HFFc6 (cell line): ENCODE measurements at places on chromosomes 11 and 22.

DNA sequence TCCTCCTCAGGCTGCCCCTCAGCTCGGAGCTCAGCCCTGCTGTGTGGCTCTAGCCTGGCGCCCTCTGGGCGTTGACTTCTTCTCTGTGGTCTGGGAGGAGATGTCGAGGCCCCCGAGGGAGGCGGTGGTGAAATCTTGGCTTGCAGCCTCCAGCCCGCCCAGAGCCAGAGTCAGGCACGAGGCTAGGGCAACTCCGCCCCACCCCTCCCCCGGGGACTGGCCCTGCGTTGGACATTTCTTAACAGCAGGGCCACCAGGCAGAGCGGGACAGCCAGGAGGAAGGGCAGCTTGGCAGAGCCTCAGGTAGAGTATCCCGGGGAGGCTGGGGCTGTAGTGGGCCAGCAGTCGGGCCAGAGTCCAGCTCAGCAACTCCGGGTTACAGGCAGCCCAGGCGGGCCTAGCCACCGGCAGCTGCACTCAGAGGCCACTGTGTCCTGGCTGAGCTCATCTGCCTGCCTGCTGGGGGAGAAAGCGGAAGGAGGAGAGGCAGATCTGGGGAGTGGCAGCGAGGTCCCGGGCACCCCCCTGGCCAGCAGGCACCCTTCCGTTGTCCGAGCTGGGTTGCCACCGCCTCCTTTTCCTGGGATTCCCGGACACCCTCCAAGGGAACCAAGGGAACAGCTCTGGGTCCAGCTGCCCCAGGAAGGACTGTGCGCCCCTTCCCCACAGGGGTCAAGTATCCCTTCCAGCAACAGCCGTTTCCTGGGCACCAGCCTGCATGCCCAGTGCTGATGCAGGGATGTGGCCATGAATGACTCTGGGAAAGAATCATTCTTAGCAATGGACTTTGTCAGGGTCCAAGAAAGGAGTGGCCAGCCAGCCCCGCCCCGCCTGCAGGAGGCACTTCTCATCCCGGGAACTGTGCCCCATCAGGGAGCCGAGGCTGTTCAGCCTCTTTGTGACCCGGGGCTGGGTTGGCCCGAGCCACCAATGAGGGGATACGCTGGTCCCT is at the start of gene ALDH3B1:
Gene ALDH3B1, plus strand, starts transcription at position 238 of the 952 bp plus-strand sequence. CDS start 4,971 bp downstream, outside the sequence.
- peak; percentile 85 for DNase-seq

DNA sequence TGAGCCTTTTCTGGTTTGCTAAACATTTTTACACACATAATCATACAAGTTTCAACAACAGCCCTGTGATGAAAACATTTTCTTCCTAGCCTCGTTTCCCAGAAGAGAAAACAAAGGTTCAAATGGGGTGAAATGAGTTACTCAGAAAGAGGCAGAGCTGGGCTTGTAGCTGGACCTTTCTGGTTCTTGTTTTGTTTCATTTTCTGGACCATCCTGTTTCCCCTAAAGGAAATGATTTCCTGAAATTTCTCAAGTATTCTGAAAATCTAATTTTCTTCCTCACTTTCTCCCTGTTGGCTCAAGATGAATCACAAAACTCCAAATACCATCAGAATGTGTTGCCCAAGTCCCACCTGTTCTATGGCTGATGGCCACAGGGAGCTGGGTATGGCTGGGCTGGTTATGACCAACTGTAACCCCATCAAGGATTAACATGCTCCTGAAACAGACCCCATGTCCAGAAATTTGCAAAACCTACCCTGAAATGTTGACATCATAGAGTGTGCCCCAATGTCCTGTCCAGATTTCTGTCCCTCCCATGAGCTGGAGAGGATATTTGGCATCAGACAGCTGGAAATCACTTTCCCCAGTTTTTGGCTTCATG is 6.7 kb upstream of the APOL4 start:
- DNase-seq: no peak

- no peak for DNase-seq
These were observed 11.8 kb upstream of the PLAAT2 start for GRCh38 chr11:63574856-63575602.

GRCh38 chr11:73223998-73224730 is 6.1 kb downstream of the P2RY2 start:
- DNase-seq: no peak

- DNase-seq: no peak
These were observed 68.1 kb downstream of the LIF start for GRCh38 chr22:30178181-30179126.

DNA sequence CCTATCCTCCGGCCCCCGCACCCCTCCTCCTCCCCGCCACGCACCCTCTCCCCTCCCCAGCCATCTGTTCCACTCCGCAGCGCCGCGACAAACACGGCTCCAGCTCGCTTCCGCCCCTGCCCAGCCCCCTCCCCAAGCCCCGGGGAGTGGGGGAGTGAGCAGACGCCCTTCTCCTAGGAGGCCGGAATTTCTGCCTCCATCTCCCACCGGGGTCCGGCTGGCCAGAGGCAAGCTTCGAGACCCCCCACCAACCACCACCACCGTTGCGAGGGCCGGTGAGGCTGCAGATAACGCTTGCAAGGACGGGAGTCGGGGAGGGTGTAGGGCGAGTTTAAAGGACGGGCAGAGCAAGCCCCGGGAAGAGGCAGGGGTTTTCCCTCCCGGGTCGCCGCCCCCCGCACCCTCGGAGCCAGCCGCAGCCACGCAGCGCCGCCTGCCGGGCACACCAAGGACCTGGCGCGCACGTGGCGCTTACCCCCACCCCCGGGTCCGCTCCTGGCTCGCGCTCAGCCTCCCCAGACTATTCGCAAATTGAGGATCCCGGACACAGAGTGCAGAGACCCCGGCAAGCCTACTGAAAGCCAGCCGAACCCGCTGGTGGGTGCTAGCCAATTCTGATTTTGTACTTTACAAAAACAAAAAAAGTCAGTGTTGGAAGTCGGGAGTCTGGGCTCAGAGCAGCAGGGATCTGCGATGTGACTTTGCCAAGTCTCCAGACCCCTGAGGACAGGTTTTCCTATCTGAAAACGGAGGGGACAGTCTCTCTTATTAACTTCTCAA is 22.6 kb downstream of the RTN4RL2 start:
- no peak for DNase-seq

DNA sequence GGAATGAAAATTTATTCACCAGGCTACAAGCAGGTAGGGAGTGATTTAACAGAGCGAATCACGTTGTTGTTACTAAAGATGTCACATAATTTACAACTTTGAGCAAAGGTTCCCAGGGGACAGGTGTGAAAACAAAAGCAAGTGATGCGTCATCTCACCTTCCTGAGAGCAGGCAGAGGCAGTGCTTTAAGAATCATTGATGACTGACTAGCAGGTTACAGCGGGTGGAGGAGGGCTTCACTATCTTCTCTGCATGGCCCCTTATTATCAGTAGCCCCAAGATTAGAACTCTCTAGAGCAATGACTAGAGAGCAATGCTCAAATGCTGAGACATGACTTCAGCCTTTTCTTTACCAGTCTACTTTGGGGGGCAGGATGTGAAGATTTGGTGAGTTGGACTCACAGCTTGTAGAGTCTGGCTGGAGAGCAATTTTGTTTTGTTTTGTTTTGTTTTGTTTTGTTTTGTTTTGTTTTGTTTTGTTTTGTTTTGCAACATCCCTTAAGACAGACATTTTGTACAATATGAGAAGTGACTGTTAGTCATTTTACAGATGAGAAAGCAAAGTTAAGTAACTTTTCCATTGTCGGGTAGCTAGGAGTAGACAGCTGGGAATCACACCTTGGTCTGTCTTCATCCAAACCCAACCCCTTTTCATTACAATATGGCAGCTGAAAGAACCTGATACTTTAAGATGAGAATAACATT is 84.8 kb downstream of the SLC1A2 start:
- no peak for DNase-seq

DNA sequence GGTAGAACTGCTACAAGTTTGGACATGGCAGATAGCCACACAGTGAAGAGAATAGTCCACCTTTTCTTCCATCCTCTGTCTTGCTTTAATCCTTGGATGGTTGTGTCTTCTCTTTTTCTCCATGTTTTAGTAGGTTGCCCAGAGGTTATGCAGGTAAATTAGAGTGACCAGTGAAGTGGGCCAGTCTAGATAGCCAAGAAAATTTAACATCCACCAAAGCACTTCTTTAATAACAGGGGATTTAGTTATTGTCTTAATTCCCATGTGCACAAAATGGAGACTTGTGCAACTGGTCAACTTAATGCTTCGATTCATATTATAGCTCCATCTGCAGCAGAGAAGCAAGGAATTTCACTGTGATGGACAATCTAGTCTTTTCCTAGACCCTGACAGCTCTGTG is 58.8 kb upstream of the RCN1 start:
- no peak for DNase-seq

- no peak for DNase-seq
These were observed 55.5 kb downstream of the MAPK1 start for GRCh38 chr22:21811982-21812381.

DNA sequence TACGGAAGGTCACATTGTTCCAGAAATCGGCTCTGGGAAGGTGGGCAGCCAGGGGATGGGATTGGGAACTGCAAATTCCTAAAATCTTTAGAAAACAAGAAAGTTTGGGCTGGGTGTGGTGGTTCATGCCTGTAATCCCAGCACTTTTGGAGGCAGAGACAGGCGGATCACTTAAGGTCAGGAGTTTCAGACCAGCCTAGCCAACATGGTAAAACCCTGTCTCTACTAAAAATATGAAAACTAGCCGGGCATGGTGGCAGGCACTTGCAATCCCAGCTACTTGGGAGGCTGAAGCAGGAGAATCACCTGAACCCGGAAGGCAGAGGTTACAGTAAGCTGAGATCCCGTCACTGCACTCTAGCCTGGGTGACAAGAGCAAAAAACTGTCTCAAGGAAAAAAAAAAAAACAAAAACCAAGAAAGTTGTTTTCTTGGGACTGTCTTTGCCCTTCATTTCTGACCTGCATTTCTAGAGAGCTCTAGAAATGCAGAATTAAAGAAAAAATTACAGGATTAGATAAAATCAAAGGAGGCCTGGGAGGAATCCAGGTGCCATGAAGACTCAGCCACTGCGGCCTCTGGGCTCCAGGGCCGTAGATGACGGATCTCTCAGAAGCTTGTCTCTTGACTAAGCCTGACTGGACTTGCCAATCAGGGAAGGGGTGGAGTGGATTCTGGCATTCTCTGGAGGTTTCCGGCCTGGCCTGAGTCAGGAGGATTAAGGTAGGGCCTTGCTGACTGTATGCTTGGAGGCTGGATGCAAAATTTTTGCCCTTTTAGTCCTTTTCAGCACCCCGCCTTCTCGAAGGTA is 5.3 kb upstream of the MALAT1 start:
- DNase-seq: peak; percentile 99

GRCh38 chr22:35154937-35155387 is 89.0 kb downstream of the ISX start:
- peak; percentile 20 for DNase-seq

GRCh38 chr11:104623518-104623917 is 274.7 kb downstream of the CASP12 start:
- DNase-seq: no peak

DNA sequence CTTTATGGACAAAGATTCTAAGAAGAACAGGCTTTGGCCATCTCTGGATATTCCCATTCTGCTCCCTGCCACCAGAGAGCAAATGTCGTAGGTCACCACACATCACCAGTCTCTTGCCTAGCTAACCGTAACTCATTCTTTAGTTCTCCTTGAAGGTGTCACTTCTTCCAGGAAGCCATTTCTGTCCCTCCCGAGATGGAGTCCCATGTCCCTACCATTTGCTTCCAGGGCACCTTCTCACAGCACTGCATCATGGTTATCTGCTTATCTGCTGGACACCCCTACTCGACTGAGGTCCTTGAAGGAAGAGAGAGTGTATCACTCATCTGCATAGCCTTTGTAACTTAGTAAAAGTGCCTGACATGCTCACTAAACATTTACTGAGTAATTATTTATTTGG is 47.6 kb downstream of the FAM83F start:
- DNase-seq: no peak

DNA sequence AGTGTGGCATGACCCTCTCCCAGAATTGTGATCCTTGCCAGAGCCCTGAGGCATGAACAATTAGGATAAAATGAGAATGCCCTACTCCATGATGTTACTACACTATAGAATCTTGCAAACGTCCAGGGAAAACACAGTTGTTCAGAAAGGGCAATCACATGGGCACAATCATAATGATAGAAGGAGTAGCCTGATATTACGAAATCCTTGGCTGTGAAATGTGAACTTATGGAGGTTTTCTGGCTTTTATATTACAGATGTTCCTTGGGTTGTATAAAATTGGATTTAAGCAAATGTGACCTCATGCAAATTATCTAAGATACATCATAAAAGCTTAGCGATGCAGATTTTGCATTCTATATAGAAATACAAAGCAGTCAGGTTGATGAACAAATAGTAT is 29.4 kb upstream of the TPH1 start:
- DNase-seq: no peak

GRCh38 chr22:27986459-27986858 is 67.4 kb upstream of the PITPNB start:
- DNase-seq: no peak

- no peak for DNase-seq
These were observed 37.8 kb downstream of the PGR start for GRCh38 chr11:101091781-101092180.

DNA sequence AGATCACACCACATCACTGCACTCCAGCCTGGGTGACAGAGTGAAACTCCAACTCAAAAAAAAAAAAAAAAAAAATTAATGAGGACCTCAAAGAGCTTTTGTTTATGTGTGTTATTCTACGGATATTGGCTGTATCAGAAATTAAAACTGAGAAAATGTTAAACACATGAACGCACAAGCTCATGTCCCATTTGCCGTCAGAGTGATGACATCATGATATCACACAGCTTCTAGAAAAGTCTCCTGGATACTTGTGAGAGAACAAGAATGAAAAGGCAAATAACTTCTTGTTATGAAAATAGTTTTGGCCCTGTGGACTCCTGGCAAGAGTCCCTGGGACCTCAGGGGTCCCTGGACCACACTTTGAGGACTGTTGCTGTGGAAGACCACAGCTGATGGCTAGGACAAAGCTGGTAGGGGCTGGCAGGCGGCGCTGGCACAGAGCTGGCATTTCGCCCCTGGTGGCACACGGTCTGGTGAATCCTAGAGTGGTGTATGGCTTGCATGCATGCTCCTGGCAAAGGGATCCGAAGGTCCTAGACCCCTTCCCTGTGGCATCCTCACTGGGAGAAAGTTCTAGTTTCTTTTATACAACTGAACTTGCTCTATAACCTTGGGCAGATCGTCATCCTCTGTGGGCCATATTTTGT is 73.7 kb downstream of the NAT10 start:
- DNase-seq: no peak

- no peak for DNase-seq
These were observed 78.5 kb upstream of the NCAM1 start for GRCh38 chr11:112882494-112883381.

DNA sequence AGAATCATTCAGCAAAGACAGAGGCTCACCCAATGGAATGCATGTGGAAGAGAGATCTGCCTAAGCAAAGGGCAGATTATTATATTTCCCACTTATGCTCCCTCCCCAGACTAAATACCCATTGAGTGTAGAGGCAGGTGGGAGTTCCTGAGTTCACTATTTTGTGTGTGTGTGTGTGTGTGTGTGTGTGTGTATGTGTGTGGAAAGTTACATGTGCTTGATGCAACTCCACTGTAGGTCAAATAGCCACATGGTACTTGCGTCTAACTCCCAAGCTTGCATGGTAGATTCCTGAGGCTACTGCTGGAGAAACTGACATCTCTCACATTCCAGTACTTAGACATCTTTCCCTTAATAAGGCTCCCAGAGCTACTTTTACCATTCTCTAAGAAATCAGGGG is 3.4 kb upstream of the COPB1 start:
- DNase-seq: no peak
